ENCODE measurements at places on chromosomes 5 and 9.

DNA sequence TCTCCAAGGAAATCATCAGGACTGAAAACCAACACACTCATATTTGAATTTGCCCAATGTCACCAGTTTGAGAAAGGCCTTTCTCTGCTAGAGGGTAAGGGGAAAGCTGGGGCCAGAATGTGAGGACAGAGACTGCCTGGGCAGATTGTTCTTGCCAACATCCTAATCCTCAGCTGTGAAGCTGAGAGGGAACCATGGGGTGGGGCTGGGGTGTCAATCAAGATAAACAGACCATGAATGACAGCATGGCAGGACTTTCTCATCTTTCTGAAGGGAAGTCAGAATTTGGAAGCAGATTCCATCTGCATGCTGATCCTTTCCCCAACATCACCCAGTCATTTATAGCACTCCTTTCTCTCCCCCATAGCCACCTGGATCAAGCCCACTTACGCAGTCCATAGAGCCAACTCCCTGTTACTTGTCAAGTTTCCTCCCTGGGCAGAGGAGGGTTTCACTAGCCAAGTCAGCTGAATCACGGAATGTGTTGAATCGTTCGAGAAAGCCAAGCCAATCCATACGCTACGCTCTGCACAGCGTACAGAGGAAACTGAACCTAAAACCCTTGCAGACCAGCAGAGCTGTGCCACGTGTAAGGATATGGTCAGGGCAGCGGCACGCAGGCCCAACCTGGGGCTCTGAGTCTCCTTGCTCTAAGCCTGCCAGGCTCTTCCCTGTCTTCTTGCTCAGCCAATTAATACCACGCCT is 14.9 kb downstream of the GLDC start:
- DNase-seq: no peak

GRCh38 chr9:114611516-114612271 is 603 bp downstream of the TMEM268 start:
- DNase-seq: no peak

DNA sequence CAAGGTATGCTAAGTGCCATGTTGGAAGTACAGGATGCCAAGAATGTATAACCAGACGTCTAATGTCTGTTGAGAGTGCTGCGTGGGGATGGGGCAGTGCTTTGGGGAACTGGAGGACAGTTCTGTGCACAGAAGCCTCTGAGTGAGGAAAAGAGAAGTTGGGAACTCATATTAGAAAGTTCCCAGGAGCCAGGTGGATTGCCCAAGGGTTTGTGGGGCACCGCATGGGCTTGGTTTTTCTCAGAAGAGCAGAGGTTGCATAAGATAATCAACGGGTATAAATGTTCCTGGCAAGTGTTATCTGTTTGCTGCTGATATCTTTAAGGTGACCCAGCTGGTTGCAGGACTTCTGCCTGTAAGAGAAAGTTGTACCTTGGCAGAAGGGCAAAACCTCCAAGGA is 13.1 kb downstream of the HRH2 start:
- no peak for DNase-seq

GRCh38 chr5:170121321-170121720 is 15.6 kb downstream of the FOXI1 start:
- DNase-seq: no peak

GRCh38 chr9:106305428-106306133 is 557.4 kb upstream of the ZNF462 start:
- DNase-seq: no peak

- DNase-seq: no peak
These were observed 23.0 kb upstream of the NR5A1 start for GRCh38 chr9:124530246-124530645.

Data from stimulated activated CD8-positive, alpha-beta memory T cell treated with anti-CD3 and anti-CD28 coated beads, Interleukin-4, amount 100 ng/mL, for 1 hour (primary cell).